CD4-positive, alpha-beta T cell treated with Interleukin-17A for 1 hour (primary cell): ENCODE measurements at places on chromosomes 3 and 15.

DNA sequence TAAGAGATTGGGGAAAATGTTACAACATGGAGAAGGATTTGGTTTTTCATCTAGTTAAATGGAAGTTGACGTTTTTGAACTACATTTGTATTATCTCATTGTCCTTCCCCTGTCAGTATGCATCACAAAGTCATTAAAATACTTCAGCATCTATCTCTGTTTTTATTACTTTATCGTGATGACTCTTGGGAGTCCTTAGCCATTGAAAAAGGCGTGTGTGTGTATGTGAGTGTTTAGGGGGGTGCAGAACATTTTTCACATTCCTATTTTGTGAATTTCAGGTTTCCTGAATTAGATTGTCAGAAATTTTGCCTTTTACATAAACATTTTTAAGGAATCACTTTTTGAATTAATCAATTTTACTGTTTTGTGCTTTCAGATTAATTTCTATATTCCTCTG is 360.6 kb upstream of the SGO1 start:
- DNase-seq: no peak

DNA sequence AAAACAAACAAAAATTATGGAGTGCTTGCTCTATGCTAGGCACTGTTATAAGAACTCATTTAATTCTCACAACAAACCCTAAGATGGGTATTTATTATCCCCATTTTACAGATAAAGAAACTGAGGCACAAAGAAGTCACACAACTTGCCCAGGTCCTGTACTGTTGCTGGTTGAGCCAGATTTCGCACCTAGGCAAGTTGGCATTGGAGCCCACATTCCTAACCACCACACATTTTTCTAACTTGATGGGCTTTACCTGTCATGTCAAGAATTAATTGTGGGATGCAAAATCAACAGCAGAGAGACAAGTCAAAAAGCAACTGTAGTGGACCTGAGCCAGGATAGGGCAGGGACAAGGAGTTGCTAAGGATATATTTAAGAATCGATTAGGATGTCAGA is 47.9 kb upstream of the VILL start:
- DNase-seq: no peak

- DNase-seq: no peak
Observed at GRCh38 chr15:83844742-83845141, 190.8 kb downstream of the ADAMTSL3 start.

DNA sequence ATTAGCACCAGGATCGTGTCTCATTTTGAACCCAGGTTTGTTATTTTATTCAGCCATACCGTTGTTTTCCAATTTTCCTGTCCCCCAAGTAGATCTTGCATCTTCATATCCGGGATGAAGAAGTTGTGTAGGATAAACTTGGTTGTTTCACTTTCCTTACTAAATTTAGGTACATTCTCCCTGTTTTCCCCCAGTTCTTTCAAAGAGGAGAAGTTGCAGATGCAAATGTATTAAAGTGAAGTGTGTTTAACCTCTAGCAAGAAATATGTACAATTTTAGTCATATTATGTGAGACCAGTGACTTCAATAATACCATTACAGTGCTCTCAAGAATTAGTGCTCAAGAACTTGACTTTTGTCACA is 1.3 kb downstream of the ATXN7 start:
- no peak for DNase-seq

- DNase-seq: no peak
Observed at GRCh38 chr3:158105710-158106253, 438 bp downstream of the SHOX2 start.

DNA sequence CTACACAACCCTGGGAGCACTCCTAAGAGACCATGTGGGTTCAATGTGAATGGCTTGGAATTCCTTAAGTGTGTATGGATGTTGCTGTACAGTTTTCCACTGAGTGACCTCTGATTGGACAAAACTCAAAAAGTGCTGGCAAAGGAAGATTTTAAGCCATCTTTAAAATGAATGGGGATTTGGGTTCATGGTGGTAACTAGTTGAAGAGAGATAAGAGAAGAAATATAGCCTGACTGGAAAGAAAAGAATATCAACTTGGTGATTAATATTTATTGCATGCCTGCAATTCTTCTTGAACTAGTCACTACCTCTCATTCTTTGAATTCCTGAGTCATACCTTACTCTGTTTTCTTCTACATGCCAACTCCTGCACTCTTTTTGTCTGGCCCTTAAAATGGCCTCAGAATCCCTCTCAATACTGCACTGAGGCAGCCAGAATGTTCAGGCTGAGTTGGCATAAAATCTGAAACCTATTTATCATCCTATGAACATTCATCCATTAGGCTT is 124.7 kb downstream of the RPL22L1 start:
- no peak for DNase-seq

GRCh38 chr3:10680796-10681195 is 135.2 kb upstream of the SLC6A11 start:
- DNase-seq: no peak

GRCh38 chr15:38189671-38190295 is 62.9 kb upstream of the SPRED1 start:
- no peak for DNase-seq

GRCh38 chr3:129278966-129279906 is 566 bp downstream of the HMCES start:
- peak; percentile 72 for DNase-seq

GRCh38 chr15:91776104-91776503 is 77.4 kb upstream of the SLCO3A1 start:
- no peak for DNase-seq

GRCh38 chr3:113769551-113769950 is 22.7 kb downstream of the ATP6V1A start:
- DNase-seq: no peak

- DNase-seq: no peak
Observed at GRCh38 chr3:105733356-105733755, 135.5 kb downstream of the CBLB start.

DNA sequence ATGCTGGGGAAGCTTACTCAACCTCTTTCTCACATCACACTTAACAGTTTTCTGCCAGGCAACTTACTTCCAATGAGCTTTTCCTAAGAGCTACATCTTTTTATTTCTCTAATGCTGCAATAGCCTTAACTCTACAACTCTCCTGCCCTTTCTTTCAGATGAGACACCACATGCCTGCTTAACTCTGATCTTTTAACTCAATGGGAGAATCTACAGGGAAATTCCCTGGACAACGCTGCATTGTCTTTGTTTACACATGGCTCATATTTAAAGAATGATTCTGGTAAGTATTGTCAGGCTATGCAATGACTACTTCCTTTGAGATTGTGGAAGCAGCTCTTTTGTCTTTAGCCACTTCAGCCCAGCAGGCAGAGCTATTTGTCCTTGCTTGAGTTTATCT is 353.1 kb upstream of the BCHE start:
- no peak for DNase-seq

DNA sequence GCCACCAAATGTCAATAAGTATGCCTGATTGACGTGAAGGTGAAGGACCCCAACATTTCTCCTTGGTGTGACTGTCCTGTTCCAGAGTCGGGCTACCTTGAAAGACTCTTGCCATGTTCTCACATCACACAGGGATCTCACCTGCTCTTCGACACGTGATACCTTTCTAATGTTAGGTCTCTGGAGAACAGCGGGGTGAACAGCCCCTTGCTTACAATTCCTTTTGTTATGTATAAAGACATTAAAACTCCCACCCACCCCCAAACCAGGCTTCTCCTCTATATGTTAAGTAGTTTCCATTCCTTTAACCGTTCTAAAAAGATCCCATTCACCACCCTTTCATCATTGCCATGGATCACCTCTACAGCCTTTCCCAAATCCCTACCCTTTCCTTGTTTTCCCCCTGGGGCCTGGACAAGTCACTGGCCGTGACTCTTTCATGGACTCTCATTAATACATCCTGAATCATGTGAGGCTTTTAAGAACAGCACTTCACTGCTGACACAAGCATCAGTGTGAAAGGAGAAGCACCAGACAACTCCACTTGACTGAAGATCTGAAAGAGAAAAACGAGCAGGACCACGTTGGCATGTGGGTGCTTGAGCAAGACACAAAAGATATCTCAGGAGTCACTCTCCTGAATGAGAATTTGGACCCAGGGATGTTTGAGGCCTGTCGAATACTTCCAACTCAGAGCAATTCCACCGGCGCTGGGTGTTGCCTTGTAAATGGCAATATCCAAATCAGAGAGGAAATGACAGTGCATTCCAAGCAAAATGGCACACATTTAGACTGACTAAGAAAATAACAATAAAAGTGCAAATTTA is 115.0 kb downstream of the FOXP1 start:
- DNase-seq: no peak

DNA sequence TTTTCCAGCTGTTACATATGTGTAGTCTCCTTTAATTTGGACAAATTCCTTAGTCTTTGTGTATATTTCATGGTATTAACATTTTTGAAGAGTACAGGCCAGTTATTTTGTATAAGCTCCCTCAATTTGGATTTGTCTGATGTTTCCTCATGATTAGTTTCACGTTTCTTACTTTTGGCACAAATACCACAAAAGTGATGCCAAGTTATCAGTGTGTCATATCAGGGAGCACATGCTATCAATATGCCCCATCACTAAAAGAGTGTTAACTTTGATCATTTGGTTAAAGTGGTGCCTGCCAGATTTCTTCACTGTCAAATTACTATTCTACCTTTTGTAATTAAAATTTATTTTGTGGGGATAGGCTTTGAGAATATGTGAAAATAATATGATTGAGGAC is 14.6 kb downstream of the PCNP start:
- no peak for DNase-seq

- DNase-seq: no peak
Observed at GRCh38 chr15:57440799-57441198, 64.5 kb downstream of the CGNL1 start.

DNA sequence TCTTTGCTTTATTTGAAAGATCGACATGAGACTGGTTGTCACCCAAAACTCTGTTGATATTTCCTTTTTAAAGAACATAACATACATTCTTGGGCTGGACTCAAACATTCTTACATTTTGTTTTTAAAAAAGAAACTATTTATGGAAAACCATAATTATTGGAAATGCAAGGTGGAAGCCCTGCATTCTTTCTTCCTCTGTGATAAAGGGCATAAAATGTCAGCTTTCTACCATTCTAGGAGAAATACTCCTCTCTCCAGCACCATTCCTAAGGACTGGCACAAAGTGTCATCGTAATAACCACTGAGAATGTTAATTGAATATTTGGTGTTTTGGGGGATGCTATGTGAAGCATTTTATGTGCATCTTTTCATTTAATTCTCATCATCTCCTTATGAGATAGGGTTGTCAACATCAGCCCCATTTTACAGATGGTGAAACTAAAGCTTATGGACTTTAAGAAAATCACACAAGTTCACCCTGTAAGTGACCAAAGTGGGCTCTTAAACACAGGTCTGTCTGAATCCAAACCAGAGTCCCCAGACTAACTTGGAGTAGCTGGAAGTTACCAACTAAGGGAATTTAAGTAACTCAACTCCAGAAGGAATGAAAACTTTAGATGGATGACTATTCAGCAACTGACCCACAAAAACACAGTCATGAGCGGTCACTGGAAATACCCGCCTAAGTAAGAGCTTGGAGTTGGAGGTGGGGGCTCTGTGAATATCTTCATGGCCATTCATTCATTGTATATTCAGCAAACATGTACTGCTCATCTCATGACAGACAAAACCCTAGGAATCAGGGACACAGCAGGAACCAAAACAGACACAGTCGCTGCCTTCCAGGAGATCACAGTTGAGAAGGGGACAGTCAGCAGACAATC is 45.9 kb upstream of the LMCD1 start:
- DNase-seq: no peak

DNA sequence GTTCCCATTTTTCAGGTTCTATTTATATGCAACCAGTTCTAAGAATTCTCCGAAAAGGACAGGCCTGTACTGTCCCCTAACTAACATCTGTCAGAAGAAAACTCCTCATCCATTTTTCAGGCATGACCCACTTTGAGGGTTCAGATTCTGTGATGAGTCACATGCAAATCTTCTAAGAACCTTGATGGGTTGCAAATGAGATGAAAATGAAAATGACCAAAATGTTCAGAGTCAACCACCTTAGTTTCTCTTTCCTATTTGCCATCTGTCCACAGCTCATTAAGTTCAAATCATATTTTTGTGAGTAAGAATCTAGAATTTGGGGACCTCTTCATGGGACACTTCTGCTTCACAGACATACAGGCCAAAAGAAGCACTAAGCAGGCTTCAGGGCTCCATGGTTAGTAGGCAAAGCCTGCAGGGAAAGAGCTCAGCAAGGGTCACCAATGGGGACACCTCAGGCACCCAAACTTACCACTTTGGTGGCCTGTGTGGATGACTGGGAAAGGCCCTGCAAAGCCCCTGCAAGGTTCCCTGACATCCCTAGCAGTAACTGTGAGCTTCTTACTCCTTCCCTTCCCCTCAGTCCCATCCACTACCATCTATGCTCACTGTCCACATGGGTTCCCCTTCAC is 122.0 kb downstream of the WDR76 start:
- DNase-seq: no peak

DNA sequence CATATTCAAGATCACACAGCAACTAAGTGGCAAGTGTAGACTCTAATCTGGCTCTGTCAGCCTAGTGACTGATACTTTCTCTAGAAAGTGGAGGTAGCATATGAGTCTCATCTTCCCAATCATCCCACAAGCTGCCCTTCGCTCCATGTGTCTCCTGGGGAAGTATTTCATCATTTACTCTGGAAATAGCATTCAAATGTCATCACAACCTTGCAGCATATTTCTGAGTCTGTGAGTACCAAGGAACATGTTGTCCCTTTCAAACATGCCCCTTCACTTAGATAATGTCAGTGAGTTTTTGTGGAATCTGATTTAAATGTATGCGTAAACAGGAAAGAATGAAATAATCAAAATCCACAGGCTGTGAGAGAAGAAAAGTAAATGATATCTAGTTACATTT is 322.9 kb downstream of the SLC9A9 start:
- DNase-seq: no peak

DNA sequence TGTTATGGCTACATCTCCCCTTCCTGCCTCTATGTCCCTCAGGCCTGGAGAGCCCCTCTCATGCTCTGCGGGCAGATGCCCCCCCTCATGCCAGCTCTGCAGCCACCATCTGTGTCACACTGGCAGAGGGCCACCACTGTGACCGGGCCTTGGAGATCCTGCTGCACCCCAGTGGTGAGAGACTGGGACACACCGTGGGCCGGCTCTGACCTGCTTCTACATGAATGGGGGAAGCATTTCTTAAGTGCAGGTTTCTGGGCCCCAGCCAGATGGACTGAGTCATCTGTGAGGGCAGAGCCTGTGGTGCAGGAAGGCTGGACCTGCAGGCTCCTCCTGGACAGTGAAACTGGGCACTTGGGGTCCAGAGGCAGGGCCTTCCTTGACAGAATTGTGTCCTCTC is 4.8 kb downstream of the VWA5B2 start:
- DNase-seq: no peak

- no peak for DNase-seq
Observed at GRCh38 chr15:82186719-82187406, 75.7 kb downstream of the EFL1 start.

DNA sequence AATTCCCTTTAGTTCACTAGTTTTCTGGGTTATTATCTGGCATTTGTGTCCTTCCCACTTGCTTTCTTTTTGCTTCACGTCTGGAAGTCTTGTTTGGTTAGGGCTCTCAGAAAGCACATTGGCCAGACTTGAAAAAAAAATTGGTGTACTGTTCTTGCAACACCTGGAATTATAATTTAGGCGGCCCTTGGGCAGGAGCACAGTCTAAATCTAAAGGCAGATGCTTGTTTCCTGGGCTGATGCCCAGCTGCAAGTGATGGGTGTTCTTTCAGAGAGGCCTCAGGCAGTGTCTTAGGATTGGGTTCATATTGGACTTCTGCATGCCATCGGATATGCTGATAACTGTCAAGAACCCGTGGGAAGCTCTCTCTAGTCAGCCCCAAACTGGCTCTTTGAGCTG is 521.5 kb downstream of the PDCD6IP start:
- no peak for DNase-seq
